GM12892 (cell line): ENCODE measurements at places on chromosomes 7 and 10.

DNA sequence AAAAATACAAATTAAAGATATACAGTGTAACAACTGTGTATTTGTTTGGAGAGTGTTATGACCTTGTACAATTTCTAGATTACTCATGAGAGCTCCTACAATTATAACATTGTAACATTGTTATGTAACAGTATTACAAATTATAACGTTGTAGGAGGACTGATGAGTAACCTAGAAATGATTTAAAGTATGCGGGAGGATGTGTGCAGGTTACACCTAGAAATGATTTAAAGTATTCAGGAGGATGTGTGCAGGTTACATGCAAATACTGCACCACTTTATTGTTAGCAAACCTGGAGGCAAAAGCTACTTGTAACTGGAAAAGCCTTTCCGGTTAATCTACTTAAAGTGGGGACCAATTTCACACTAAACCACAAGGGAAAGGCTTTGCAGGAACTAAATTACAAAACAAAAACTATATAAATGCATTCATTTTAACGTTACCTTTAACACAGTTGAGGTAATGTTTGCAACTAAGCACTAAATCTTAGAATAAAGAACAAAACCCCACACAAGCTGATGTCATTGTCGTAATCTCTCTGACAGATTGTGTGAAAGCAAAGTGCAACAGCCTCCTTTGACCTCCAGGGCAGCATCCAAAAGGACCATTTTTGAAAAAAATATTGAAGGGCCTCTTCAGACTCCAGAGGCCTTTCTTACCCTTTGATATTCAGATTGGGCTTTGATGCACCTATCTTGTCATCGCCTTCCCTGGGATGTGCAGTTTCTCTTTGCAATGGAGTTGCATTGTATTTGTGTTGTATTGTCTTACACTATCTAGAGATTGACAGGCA lies 522.1 kb upstream of the FOXK1 start:
- DNase-seq = no peak

GRCh38 chr7:93629291-93629801 lies 54.8 kb upstream of the CALCR start:
- no peak for DNase-seq

GRCh38 chr7:26374647-26375373 lies 83.1 kb downstream of the SNX10 start:
- no peak for DNase-seq

DNA sequence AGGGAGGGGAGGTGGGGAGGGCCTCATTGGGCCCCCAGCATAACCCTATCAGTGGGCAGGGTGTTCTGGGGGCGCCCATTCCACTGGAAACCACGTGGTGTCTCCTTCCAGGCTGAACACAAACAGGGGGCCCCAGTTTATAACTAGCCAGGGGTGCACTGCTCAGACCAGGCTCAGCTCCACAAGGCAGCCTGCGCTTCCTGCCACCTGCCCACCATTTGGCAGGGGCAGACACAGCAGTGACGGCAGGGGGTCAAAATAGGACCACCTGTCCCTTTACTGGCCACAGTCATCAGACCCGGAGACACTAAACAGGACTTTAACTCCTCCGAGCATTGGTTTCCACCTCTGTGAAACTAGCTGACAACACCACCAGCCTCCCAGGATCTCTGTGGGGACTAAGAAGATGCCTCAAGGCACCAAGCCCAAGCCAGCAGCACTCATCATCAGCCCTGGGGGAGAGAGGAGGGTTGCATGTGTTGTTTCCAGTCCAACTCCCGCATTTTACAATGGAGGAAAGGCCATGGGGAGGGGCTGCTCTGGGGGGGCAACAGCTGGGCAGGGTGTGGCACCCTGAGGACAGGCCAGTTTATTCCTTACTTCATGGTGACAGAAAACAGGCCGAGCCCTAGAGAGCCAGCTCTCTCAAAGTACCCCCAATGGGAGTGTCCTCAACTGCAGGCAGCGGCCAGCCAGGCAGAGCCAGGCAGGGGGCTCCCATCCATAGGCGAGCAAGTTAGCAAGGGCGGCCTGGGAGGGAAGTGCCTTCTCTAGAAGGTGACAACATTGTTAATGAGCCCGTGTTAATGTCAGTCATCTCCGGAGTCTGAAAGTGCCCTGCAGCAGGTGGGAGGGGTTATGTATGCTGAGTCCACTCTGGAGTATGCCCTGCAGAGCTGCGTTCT lies 127.6 kb downstream of the TNS3 start:
- no peak for DNase-seq

GRCh38 chr7:130332259-130333053 lies 12.2 kb upstream of the CPA5 start:
- no peak for DNase-seq

DNA sequence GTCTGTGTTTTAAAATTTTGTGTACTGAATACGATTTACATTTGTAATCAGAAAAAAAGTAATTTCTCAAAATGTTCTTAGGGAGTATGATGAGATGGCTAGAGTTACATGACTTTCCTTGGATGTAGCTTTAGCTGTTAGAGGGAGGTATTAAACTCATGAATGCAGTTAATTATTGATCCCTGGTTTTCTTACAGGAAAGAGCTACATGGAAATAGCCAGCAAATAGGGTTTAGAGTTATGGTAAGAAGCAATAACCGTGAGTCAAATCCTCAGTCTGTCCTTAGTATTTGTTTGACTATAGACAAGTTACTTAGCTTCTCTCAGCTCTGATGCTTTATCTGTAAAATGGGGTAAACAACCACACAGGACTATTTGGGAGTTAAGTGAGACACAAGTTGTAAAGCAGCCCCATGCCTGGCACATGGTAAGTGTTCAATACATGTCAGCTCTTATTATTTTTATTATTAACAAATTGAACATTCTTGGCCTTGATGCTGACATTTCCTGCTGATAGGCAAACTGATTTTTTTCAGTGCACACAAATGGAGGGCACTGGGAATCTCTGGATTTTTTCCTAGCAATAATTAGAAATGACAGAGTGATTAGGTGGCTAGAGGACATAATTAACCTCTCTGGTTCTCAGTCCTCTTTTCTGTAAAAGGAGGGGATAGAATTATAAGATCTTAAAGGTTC lies 204.5 kb upstream of the PHYHIPL start:
- no peak for DNase-seq

DNA sequence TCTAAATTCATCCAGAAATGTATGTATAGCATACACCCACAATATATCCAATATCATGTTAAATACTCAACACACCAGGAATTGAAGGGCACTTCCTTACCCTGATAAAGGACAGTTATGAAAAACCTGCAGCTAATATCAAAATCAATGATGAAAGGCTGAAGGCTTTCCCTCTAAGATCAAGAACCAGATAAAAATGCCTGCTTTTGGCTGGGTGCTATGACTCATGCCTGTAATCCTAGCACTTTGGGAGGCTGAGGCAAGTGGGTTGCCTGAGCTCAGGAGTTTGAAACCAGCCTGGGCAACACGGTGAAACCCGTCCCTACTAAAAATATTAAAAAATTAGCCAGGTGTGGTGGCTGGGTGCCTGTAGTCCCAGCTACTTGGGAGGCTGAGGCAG lies 21.6 kb upstream of the UPP1 start:
- no peak for DNase-seq

GRCh38 chr10:105644091-105644490 lies 1003.0 kb downstream of the SORCS3 start:
- no peak for DNase-seq

DNA sequence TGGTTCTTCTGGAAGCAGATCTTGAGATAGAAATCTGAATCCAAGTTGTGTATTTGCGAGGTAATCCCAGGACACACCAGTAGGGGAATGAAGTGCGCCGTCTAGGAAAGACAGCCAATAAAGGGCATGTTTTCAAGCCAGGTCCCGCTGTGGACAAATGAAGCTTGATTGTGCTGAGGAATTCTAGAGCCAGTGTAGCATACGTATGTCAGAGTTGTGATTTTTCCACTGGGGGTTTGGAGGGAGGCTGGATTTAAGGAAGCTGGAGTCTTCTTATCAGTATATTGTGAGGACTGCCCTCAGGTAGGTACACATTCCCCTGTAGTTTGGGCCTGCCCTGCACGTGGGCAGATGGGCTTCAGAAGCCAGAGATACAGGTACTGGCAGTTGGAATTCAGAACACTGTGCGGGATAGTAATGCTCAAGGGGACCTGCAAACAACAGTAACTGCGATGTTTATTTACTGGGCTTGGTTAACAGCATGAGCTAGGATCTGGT lies 50.9 kb downstream of the GALNT11 start:
- no peak for DNase-seq

DNA sequence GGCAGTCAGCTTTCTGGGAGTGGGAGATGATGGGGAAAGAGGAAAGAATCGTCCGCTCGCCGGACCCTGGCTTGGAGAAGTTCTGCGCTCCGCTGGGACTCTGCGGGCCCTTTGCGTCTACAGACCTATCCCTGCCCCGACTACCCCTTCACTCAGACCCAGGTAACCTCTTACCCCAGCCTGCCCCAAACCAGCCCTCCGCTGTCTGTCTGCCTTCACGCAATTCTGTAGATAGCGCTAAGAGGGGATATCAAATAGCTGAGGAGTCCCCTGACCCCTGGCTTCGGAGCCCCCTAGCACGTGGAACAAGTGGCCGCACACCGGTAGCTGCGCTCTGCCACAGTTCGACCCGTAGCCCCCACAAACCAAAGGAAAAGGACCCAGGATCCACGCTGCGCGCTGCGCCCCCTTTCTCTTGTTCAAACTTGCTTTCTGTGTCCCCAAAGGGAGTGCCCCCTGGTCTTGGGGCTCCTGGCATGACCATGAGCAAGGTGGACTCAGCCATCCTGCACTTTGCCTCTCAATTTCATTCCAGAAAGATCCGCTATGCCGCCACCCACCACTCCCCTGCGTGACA lies 7.0 kb downstream of the HOXA4 start:
- DNase-seq = no peak

DNA sequence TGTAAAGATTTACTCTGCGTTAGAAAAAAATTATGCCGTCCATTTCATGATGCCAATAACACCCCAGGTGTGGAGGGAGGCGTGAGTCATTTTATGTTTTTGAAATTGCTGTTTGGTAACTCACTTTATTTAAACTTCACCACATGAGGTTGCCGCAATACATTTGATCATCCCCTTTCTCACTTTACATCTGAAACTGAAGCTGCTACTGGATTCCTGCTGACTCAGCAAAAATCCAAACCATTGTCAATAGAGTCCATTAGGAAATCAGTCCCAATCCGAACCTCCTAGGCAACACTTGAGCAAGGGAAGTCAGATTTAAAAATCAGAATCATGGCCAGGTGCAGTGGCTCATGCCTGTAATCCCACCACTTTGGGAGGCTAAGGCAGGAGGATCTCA lies 136.6 kb upstream of the SVIL start:
- DNase-seq = no peak

DNA sequence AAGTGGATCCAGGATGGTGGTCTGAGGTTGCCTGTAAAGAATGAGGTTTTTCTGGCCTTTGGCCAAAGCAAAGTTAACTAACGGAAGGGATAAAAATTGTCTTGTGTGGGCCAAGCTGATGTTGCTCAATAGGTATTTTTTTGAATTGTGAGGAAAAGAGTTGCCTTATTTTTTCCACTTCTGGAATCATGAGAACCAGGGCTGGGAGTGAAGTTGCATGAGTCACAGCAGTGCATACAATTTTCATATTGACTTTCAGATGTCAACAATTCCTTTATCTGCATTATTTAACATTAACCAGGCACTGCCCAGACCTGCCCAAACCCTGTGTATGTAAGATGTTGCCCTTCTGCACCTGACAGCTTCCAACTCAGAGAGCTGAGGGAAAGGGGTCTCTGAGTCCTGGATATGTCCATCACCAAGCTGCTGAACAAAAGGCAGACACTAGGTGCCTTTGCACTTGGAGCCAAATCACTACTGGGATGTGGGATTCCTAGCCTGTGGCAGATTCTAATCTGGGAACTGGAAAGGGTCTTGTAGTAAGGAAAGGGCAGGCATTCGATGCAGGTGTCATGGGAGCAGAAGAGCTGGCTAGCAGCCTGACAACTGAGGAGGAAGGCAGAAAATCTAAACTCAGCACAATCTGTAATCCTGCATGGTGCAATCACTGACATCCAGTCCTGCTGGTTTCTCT lies 52.3 kb upstream of the SLC35B4 start:
- DNase-seq = no peak

DNA sequence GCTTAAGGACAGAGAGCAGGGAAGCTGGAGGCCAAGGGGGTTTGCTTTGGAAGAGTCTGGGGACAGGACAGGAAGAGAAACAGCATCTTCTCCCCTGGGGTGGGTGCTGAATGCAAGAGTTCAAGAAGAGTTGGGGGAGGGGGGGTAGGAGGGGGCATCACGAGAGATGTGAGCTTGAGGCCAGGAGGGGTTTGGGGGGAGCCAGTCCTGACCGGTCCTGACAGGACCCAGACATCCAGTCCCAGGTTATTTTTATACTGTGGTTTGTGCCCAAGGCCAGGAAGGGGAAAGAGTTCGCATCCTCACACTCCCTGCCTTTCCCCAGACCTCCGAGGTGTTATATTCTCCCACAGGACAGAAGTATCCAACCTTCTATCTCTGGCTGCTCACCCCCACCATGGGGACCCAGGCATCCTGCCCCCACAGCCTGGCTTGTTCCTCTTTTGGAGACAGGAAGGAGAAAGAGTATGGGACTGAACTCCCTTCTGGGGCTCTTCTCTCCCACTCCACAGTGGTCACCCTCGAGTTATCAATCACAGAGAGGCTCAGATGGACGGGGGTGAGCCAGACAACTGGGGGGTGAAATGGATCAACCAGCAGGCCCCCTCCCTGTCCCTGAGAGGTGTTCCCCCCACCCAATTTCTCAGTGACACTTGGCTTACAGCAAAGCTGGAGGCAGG lies 2.8 kb downstream of the TSC22D4 start:
- DNase-seq = no peak

DNA sequence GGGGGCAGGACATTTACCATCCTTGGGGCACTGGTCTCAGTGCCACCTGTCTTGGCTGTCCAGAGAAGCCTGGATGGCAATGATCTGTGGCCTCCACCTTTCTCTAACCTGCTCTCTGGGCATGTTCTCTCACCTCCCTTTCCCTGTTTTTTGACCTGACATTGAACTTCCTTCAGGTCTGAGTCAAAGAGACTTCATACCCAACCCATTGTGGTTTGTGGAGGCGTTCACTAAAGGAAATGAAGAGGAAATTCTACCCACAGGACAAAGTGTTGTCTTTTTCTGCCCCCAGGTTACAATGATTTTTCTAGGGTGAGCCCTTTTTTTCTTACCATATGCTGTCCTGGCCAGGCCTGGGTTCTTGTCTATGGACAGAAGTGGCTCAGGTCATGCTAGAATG lies 76.6 kb downstream of the CYP26A1 start:
- DNase-seq = no peak

DNA sequence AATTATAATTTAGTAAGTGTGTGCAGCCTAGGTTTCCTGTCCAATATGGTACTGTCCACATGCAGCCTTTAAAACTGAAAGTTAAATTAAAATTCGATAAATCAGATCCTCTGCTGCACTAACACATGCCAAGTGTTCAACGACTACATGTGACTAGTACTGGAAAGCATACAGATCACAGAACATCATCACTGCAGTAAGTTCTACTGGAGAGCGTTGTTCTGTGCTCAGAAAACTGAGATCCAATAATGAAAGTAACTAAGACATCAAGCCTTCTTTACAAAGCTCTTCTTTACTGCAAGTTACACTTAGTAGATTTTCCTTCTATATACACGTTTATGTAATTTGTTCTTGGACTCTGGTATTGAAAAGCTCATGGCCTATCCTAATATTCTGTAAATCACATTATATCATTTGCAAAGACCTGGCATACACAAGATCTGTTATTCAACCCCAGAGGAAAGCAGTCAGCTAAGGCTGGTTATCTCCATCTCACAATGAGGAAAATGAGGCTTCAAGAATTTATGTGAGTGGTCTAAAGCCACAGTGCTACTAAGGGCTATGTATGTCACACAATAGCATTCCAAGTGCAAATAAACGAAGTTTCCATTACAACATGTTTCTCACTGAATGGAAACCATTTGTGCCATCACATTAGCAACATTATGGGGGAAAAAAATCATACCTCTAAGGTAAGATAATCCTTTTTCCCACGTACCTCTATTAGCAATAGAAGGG lies 77.6 kb downstream of the VPS41 start:
- no peak for DNase-seq
